Stimulated activated CD4-positive, alpha-beta T cell treated with anti-CD3 and anti-CD28 coated beads, TNF-alpha, amount 100 ng/mL, for 1 hour (primary cell): ENCODE measurements at places on chromosomes 4 and X.

DNA sequence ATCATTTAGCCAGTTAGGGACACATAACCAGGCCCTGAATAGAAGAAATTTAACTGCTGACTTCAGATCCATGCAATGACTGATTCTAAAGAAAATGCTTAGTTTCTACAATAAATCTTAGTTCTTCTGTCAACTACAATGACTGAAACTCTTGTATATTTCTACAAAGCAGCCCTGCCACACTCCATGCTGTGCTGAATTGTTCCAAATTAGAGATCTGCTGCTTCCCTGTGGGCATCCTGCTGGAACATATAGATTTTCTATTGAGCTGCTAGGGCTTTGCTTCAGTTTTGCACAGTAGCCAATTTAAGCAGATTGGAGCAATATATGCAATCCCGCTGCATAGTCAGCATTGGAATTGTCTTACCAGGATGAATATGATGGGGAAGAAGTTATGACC lies 312.8 kb upstream of the SMIM31 start:
- DNase-seq: no peak

GRCh38 chr4:3340038-3340699 lies 47.3 kb downstream of the RGS12 start:
- DNase-seq: no peak

- no peak for DNase-seq
Observed at GRCh38 chr4:155608225-155608885, 58.3 kb upstream of the GUCY1A1 start.

GRCh38 chrX:54045563-54046228 lies 1.4 kb upstream of the PHF8 start:
- no peak for DNase-seq

- no peak for DNase-seq
Observed at GRCh38 chrX:110791071-110791470, 4.5 kb downstream of the CHRDL1 start.

GRCh38 chr4:155772459-155773195 lies 13.8 kb downstream of the GUCY1B1 start:
- DNase-seq: no peak

- DNase-seq: no peak
Observed at GRCh38 chr4:108700081-108700757, 49.8 kb downstream of the OSTC start.

GRCh38 chrX:133586443-133586842 lies 171.2 kb upstream of the GPC4 start:
- DNase-seq: no peak

DNA sequence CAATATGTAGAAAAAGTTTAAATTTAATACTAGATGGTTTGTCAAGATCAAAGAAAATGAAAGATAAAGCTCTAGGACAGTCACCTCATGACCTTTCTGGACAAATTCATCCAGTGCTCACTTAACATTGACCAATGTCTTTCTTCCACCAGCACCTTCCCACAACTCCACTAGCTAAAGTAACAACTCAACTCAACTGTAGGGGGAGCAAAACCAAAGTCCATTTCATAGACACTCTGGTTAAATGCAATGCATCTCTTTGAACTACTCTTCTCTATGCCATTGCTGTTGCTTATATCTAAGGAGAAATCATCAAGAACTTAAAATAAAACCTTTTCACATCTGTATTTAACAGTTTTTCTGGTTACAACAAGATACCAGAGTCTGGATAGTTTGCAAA lies 25.1 kb downstream of the UGT2B4 start:
- no peak for DNase-seq

GRCh38 chrX:42803320-42803719 lies 25.4 kb upstream of the PPP1R2C start:
- DNase-seq: no peak

DNA sequence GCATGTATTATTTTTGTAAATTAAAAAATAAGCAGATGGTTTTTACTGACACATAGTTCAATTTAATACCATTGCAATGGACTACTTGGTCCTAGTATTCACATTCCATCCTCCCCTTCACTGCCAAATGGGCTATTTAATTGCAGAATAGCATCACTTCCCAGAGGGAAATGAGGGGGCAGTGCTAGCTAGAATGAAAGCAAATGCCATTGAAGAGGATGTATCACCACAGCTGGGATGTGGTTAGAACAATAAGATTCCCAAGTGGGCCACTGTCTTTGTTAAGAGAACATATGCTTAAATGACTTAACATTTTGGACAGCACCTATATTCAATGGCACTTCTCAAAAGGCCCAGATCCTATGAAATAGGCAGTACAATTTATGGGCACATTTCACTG lies 224.7 kb downstream of the RBMX2 start:
- no peak for DNase-seq

- no peak for DNase-seq
Observed at GRCh38 chr4:14867847-14868246, 134.4 kb upstream of the CPEB2 start.

DNA sequence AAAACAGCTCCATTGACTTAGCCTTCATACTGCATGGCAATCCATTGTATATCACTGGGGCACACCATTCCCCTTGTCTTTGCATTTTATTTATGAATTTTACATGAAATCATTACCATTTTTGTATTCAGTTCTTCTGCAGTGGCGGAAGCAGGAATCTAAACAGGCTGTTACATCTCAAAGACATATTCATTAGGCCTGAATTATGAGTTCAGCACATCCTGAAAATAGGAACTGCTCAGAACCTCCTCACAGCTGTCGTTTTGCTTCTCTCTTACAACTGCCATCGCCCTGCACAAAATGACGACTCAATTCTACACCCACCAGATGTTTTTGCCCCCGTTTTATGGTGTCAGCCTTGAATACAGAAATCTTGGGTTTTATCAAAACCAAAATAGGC lies 474.4 kb upstream of the MAGEB18 start:
- no peak for DNase-seq

DNA sequence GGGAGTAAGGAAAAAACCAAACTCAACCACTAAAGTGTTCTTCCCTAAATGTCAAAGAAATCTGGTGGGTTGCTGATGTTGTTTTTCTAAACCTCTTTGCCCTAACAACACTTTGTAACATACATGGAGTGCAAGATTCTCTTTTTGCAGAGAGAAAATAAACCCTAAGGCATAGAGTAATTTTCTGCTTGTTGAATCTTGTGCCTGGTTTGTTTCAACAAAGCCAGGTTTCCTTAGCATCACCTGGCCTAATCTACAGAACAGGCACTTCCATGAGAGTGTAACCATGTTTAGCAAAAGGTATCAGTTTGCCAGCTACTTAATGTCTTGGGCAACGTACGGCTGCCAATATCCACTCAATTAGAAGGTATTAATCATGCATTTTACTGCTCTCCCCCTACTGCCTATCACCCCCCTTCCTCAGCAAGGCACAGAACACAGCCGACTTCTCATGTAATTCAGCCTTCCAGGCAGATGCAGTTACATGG lies 219.2 kb downstream of the MAML3 start:
- no peak for DNase-seq

DNA sequence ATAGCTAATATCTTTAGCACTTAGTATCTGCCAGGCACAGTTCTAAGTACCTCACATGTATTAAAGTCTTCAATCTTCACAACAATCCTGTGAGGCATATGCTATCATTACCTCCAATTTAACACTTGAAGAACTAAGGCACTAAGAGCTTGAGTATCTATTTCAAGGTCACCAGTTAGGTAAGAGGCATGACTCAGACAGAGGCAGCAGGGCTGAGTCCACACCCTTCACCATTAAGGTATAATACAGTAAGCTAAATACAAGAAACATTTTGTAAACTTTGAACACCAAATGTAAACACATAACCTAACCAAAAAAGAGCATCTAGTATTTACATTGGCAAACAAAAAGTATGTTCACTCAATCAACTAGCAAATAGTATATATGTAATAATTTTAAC lies 1410.9 kb downstream of the PCDH18 start:
- no peak for DNase-seq

- no peak for DNase-seq
Observed at GRCh38 chr4:22754116-22754515, 61.4 kb downstream of the GBA3 start.

DNA sequence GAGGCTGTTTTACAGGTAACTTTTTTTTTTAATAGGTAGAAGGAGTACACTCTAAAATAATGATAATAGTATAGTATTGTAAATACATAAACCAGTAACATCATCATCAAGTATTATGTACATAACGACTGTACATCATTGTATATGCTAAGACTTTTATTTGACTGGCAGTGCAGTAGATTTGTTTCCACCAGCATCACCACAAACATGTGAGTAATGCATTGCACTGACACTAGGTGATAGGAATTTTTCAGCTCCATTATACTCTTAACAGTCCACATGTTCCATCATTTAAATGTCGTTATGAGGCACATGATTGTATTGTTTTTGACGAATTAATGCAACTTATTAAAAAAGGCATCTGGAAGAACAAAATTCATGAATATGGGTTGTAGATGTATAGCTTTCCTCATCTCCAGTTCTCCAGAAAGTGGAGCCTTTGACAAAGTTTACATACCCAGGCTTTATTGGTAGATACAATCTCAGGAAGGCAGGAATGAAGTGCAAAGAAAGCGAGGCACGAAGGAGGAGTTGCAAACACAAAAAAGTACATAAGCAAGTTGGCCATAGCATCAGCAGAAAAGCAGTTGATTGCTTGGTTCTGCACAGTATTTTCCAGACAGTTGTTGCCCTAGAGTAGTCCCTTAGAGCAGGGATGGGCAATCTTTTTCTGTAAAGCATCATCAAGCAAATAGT lies 336.9 kb upstream of the NR3C2 start:
- DNase-seq: no peak

GRCh38 chr4:47705326-47705981 lies 132.4 kb downstream of the CORIN start:
- no peak for DNase-seq

GRCh38 chrX:140507223-140507981 lies 2.5 kb upstream of the SOX3 start:
- DNase-seq: no peak

DNA sequence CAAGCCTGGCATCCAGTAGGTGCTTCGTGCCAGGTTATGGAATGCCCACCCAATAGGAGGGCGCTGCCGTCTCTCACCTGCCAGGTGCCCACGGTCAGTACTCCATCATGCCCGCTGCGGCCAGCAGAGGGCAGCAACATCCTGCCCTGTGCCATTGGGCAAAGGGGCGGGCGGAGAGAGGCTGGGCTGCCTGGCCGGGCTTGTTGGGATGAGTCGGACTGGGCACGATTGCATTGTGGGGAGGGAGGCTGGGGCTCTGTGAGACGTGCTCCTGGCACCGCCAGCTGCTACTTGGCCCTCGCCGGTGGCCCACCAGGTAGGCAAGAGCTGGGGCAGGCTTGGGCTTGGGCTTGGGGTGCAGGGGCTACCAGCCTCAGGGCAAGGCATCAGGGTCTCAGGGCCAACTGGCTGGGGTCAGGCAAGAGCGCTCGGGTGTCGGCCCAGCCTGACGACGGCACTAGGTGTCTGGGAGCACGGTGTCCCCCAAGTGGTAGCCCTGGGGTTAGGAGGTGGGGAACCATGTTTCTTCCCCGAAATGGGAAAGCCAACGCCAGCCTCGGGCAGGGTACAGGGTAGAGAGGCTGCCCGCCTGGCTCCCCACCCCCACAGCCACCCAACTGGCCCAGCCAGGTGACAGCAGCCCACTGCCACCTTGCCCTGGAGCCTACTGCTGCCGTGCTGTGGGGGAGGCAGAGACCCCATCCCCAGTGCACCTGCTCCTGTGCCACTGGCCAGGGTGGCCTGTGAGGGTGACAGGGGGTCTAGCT lies at the start of gene PLXNB3:
Gene PLXNB3, plus strand, starts transcription at position 261 of the 767 bp plus-strand sequence. CDS start 1,287 bp downstream, outside the sequence.
- peak; percentile 20 for DNase-seq

GRCh38 chrX:119687661-119688413 lies 5.1 kb downstream of the SEPTIN6 start:
- DNase-seq: no peak

GRCh38 chrX:35829501-35829900 lies 31.4 kb downstream of the MAGEB16 start:
- DNase-seq: no peak

GRCh38 chrX:153477901-153478300 lies 7.5 kb upstream of the HAUS7 start:
- no peak for DNase-seq

- peak; percentile 81 for DNase-seq
Observed at GRCh38 chrX:64205735-64206501, 410 bp upstream of the AMER1 start.

GRCh38 chrX:72094894-72095293 lies 36.8 kb downstream of the RTL5 start:
- peak; percentile 27 for DNase-seq

DNA sequence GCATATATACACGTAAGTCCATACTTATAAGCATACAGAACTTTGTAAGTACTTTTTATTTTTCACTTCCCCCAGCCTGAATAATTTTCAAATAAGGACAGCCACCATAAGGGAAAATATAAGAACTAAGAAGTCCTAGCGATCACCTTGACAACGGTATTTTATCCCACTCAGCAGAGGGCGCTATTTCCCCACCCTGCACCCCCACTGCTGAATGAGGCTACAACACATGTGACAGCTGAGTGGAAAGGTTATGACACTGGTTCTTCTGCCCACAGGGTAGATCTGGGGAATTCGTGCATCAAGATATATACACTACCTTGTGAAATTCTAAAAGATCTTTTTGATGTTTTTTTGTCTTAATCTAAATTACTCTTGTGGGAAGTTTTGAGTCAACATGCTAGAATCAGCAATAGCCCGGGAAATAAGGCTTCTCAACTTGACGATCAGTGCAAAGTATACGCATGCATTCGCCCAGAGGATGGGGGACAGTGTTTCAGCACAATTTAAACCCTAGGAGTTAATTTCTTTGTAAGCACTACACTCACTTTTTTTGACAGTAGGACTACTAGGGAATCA lies 151.5 kb downstream of the CORIN start:
- DNase-seq: peak; percentile 2

- no peak for DNase-seq
Observed at GRCh38 chr4:88535090-88535755, 11.6 kb upstream of the PYURF start.

GRCh38 chrX:38868941-38869401 lies 67.7 kb downstream of the MID1IP1 start:
- no peak for DNase-seq

GRCh38 chr4:74451214-74451661 lies 6.3 kb downstream of the AREG start:
- no peak for DNase-seq

GRCh38 chr4:124564121-124564520 lies 148.4 kb downstream of the ANKRD50 start:
- no peak for DNase-seq

DNA sequence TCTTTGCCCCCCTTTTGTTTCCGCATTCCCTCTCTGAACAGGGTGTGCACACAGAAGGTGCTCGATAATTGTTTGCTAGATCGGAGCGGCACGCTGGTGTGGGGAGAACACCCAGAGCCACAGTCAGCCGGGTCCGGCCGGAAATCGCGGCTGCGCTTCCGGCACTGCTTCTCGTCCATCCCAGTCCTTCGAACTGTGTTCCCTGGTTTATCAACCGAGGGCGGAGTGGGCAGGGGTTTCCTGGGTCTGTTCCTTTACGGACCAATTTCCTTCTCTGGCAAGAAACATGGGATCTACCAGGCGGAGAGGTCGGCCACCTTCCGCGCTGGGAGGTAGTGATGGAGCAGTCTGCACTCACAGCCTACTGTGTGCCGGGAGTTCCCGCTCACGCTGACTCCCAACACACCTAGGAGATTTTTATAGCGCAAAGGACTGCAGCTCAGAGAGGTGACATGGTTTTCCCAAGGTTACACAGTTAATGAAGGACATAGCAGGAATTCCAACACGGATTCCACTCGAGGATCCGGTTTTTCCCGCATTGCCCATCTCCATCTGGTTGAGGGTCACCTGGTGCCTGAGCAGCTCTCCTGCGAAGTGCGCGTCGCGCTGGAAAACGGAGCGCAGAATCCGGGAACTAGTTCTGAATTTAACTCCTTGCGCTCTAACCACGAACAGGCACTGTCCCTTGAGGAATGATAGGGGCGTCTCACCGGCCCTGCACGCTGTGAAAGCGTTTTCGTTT lies 6.8 kb downstream of the MSX1 start:
- no peak for DNase-seq

GRCh38 chr4:82728301-82728700 lies 70.3 kb downstream of the SCD5 start:
- DNase-seq: no peak
